ENCODE measurements at places on chromosomes 13 and 19. TPM values are rescaled to one million over a fixed set of nuclear protein-coding genes. Genes with fewer than 3 reads are reported as not detected.

- DNase-seq = peak; percentile 29
Measured at GRCh38 chr19:31334849-31335624, 14.2 kb downstream of the TSHZ3 start.

DNA sequence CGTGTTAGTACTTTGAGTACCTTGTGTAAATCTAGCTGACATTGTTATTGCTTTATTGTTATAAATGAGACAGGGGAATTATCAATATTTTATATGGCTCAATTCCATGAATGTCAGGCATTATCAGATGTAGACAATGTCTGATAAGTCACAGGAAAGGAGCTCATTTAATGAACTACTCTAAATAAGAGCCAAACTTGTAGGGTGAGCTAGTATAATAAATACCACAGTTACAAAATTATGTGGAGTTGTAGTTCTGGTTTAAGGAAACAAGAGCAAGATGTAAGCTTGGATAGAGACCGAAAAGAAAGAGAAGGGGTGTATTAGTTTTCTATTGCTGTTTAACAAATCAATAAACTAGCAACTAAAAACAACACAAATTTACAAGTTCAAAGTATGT, 891.8 kb upstream of the SLITRK1 start:
- DNase-seq = no peak

DNA sequence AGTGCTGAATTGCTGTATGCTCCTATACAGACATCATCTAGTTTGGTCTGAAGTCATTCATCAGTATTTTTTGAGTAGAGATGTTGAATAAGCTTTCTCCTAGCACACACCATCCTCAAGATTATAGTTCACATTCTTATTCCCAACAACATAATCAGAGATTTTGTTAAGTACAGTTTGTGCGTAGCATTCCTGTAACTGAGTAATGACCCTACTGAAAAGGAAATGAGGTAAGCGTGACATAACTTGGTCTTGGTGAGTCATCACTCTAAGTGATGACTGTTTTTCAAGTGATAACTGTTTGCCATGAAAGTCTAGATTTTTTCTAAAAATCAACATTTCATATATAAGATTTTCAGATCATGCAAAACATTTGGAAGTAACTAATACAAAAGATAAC, 18.5 kb upstream of the FAM216B start:
- DNase-seq = no peak

ZNF682 gene
- total RNA-seq = 3.7 TPM

- DNase-seq = no peak
Measured at GRCh38 chr19:15421136-15421695, 2.4 kb upstream of the AKAP8L start.

- peak; percentile 89 for DNase-seq
Measured at GRCh38 chr19:1173159-1173844, 766 bp downstream of the SBNO2 start.

GRCh38 chr13:81800433-81800832, 1459.5 kb upstream of the SPRY2 start:
- DNase-seq = no peak

- DNase-seq = peak; percentile 79
Measured at GRCh38 chr13:45341799-45342500, 967 bp upstream of the TPT1 start.

DNA sequence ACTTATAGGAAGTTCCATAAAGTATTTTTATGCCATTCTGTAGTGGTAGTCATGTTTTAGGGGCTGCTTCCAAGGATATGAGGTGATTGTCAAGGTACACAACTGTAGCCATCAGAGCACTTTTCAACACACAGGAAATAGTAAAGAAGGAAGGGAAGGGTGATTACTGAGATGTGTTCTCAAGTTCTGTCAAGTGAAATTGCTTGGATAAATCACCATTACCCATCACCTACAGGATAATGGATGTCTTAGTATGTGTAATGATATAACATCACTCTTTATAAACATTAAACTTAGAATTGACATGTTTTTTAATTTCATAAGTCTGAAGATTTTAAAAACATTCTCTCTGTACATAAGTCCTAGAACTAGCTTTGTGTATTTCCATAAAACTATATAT, 487.9 kb downstream of the DCT start:
- DNase-seq = no peak

KLF1 gene
- total RNA-seq = not detected

- DNase-seq = no peak
Measured at GRCh38 chr13:74005320-74006157, 128.7 kb downstream of the KLF12 start.

DNA sequence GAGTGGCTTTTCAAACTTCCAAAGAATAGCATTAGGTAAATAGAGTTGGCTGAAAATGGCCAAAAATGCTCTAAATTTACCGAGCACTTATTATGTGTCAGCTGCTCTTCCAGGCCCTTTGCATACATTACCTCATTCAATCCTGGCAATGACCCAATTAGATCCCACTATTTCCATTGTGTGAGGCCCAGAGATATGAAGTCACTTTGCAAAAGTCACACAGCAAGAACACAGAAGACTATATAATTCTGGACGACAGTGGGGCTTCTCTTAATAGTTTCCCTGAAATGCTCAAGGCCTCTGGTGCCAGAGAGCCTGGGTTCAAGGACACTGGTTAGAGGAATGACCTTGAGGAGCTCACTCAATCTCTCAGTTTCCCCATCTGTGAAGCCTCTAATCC, 146.8 kb downstream of the IER2 start:
- no peak for DNase-seq

RCBTB1 gene
- 4.4 TPM for total RNA-seq

ACP7 gene
- total RNA-seq = 46.5 TPM

CLEC4M gene
- not detected for total RNA-seq

- DNase-seq = peak; percentile 52
Measured at GRCh38 chr13:51614350-51614786, 30.1 kb downstream of the WDFY2 start.

GRCh38 chr19:46383846-46384245, 29.5 kb downstream of the CCDC8 start:
- DNase-seq = peak; percentile 52

- DNase-seq = no peak
Measured at GRCh38 chr13:23558675-23559536, 11.3 kb upstream of the TNFRSF19 start.

DNA sequence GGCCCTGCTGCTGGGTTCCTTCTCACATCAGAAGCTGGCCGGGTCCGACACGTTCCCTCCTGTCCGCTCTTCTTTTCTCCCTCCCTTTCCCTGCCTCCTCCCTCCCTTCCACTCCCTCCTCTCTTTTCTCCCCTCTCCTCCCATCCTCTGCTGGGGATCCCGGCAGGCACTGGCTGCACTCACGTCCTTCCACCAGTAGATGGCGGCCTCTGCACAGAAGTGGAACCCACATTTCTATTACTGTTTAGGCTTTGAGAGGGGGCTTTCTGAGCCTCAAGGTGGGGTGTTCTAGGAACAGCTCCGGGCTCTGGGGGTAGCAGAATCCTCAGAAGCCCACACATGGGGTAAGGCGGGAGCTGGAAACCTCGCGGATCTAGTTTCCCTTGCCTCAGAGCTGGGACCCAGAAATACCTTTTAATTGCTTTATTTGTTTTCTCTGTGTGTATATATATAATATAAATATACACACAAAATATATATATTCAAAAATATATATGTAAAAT, 294.2 kb downstream of the ZNF536 start:
- DNase-seq = no peak

FCHO1 gene
- total RNA-seq = 68.0 TPM

SERP2 gene
- total RNA-seq = not detected

ZSWIM9 gene
- total RNA-seq = 9.9 TPM

GRCh38 chr19:49393881-49394280, 5.8 kb downstream of the KASH5 start:
- no peak for DNase-seq

LGALS7B gene
- 6,716 TPM for total RNA-seq

GRCh38 chr19:19171821-19172532, 1.9 kb upstream of the MEF2B start:
- no peak for DNase-seq

GRCh38 chr13:110662091-110662490, 43.8 kb downstream of the CARS2 start:
- no peak for DNase-seq

DNA sequence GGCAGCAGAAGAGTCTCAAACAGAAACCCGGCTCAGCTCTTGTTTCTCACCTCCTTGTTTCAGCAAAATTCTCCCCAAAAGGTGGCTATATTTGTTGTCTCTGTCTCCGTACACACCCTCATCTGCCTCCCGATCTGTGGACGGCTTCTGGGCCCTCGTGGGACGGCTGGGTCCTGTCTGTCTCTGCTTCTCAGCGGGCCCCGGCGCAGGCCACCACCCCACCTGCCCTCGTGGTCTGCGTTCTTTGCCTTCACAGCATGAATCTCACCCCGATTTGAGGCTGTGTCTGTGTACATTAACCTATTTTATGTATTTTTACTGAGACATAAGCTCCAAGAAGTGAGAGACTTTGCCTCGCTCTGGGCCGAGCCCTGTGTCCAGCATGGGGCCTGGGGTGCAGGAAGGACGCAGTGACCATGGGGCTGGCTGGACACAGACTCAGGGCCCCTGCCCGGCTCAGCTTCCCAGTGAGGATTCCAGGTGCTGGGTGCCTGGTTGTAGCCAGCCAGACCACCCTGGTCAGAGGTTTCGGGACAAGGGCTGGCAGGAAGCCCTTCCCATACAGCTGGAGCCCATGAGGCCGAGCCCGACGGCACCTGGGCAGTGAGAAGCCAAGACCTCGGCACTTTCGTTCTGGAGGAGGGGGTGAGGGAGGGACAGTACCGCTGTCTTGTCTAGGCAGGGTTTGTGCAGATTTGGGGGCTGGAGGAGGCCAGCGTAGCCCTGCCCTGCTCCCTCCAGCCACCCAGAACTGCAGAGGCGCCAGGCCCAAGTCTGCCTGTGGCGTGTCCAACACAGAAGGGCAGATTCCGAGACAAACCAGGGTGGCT, 78.5 kb upstream of the MCF2L start:
- no peak for DNase-seq

PLVAP gene
- 74.3 TPM for total RNA-seq

- DNase-seq = no peak
Measured at GRCh38 chr19:32317086-32317485, 28.3 kb upstream of the ZNF507 start.

GRCh38 chr19:15128162-15128770, 21.1 kb downstream of the SYDE1 start:
- DNase-seq = no peak

- no peak for DNase-seq
Measured at GRCh38 chr19:44807652-44808462, 1.0 kb upstream of the BCAM start.

- no peak for DNase-seq
Measured at GRCh38 chr19:46746281-46747057, at the start of gene STRN4. TSS of gene STRN4 (minus strand) at chr19:46746450. CDS start at chr19:46746430, 20 bp downstream.

DNA sequence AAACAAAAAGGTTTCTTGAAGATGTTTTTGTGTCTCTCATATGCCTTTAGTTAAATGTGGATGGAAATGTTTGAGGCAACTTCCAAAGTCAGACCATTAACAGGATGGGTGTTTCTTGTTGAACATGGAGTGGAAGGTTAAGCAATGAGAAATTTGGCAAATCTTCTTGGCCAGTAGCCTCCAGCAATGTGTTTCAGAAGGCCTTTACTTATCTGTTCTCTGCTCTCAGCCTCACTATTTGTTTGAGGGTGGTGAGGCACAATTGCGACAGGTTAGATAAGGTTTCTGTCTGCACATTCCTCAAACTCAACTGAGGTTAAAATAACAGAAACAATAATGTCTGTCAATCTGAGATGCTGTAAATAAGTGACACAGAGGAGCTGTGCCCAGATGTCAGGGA, 1019.0 kb downstream of the DIAPH3 start:
- DNase-seq = no peak

FREM2 gene
- 0.57 TPM for total RNA-seq

DNA sequence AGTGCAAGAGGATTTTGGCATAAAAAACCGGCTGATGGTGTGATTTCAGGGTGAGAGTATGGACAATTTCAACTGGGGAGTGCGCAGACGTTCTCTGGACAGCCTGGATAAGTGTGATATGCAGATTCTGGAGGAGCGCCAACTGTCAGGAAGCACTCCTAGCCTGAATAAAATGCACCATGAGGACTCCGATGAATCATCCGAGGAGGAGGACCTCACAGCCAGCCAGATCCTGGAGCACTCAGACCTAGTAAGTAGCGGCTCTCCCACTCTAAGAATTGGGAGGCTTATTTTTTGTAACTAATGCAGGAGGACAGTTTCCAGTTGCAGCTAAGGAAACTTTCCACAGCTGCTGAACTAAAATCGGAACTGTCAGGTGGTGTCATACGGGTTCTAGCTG, 53.6 kb downstream of the ZAR1L start:
- peak; percentile 87 for DNase-seq

SIAH3 gene
- 0.03 TPM for total RNA-seq

GRCh38 chr19:45163751-45164460, 3.1 kb upstream of the NKPD1 start:
- no peak for DNase-seq

KISS1R gene
- total RNA-seq = 3.5 TPM

DNA sequence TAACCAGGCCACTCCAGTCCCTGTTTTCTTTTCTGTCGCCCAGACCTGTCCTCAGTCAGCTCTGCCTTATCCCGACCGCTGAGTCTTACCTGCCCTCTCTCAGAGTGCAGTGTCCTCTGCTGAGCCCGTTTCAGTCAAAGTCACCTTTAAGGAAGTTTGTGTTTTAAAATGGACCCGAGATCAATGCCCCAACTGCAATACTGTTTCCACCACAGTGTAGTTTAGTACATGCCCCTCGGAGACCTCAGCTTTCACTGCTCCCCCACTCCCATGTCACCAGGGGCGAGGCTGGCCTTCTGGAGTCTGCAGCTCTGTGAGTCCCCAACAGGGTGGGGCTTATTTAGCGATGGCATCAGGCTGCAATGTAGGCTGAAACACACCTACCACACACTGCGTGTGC, 248.4 kb upstream of the TSHZ3 start:
- no peak for DNase-seq

- DNase-seq = no peak
Measured at GRCh38 chr19:48627201-48627864, 8.0 kb downstream of the SPHK2 start.

GRCh38 chr13:102369302-102369701, 32.5 kb downstream of the FGF14 start:
- DNase-seq = no peak

GRCh38 chr19:40503320-40503695, 36.5 kb downstream of the SPTBN4 start:
- DNase-seq = no peak

ZSCAN1 gene
- not detected for total RNA-seq

ZNF492 gene
- total RNA-seq = 0.08 TPM

- DNase-seq = peak; percentile 61
Measured at GRCh38 chr13:110246530-110246929, 60.4 kb downstream of the COL4A1 start.
